ENCODE measurements at places on chromosomes 5 and 9.

- no peak for DNase-seq
These were observed 9.3 kb upstream of the RBM22 start for GRCh38 chr5:150710165-150710564.

GRCh38 chr9:137146527-137146918 lies 7.6 kb downstream of the GRIN1 start:
- no peak for DNase-seq

DNA sequence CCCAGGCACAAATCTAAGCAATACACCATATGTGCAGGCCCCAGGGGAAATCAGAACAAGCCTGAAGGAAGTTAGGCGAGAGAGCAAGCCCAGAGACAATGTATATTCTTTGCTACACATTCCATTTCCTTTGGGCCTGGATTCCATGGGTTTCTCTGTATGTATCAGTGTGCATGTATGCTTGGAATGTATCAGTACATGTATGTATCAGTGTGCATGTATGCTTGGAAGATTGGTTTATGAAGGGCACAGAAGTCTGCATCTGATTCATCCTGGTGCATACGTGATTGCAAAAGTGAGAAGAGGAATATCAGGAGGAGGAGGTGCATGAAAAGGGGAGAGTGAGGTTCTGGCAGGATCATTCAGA lies 232.6 kb upstream of the ANKRD55 start:
- DNase-seq: no peak

GRCh38 chr9:90002397-90003271 lies 397.8 kb downstream of the GADD45G start:
- DNase-seq: no peak

DNA sequence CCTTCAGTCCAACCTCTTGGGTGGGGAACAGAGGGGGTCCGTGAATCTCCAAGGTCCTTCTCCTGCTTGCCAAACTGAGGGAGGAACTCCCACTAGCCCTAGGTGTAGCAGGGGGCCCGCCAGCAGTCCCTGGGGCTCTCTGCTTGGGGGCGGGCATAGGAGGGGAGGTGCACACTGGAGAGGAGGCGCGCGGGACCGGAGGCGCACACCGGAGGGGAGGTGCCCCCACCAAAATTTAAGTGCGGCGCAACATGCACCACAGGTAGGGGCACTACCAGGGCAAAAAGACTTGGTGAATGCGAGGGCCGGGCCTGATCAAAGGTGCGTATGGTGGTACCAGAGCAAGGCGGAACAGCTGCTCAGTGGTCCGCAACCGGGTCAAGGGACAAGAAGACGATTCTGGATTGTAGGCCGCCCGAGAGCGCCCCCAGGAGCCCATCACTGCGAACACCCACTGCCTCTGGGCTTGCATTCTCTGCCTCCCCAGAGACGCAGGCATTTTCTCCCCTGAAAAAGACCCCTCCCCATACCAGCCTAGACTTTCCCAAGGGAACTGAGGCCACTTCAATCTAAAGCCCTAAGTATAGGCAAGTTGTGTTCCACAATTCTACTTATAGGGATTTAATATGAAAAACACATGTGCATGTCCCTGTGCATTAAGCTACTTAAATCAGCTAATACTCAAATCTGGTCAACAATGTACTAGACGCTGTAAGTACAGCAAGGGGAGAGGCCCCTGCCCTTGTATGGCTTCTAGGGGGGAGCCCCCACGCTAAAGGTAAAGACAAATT lies 50.6 kb downstream of the TGFBI start:
- no peak for DNase-seq
